Pancreas (tissue), 10 donors: ENCODE measurements at places on chromosomes 6 and 20.

- DNase-seq, result no peak
These were observed 123.5 kb downstream of the GRM4 start for GRCh38 chr6:34022250-34022872.

GRCh38 chr6:37373822-37374471 is 20.2 kb downstream of the RNF8 start:
- no peak for DNase-seq

- no peak for DNase-seq
These were observed 495.4 kb upstream of the MMS22L start for GRCh38 chr6:97778290-97779038.

DNA sequence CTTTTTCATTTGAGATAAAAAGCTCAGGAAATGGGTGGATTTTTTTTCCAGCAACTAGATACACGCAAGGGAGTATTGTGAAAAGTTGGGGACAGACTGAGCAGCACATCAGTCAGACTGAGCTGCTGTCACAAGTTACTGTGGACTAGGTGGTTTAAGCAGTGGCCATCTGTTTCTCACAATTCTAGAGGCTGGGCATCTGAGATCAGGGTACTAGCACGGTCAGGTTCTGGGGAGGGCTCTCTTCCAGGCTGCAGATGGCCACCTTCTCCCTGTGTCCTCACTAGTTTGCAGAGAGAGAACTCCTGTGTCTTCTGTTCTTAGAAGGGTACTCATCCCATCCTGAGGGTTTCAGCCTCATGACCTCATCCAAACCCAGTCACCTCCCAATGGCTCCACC is 178.3 kb downstream of the SYNDIG1 start:
- DNase-seq, result no peak

- DNase-seq, result no peak
These were observed 454.3 kb downstream of the BTBD3 start for GRCh38 chr20:12371990-12372389.

GRCh38 chr6:170189236-170189635 is 101.6 kb downstream of the DLL1 start:
- DNase-seq, result no peak

- DNase-seq, result no peak
These were observed 4.8 kb downstream of the PIM1 start for GRCh38 chr6:37174515-37175331.

- peak; percentile 22 for DNase-seq
These were observed 3.1 kb downstream of the JAG1 start for GRCh38 chr20:10670501-10671220.

DNA sequence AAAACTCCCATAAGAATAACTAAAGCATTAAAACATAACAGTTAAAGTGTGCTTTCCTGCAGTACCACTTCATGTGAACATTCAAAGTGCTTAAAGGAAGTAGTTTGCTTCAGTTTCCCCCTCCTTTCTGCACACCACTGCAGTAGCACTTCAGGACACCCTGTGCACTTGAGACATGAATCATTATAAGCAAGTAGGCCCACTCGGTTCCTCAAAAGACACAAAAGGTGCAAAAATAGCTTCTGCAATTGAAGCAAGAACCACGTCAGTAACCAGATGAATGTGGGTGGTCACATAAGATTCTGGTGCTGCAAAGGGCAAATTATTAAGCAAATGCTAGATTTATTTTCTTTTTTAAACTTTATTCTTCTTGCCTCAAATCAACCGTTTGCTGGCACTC is 160.6 kb downstream of the HIVEP2 start:
- no peak for DNase-seq

DNA sequence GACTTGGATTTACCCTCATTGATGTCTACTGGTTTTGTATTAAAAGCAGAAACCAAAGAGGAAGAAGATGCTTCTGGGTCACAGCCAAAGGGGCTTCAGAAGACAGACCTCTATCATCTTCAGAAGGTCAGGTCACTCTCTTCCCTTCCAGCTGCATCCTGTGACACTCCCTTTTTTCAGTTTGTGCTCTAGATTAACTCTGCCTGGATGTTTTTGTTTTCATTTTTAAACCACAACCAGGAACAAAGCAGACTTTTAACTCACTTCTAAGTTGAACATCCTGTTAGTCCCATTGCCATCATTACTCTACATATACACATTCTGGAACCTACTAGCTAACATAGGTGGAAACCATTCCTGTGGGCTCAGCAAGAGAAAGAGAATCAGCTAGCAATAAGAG is 45.2 kb downstream of the AKIRIN2 start:
- no peak for DNase-seq

- DNase-seq, result no peak
These were observed 360 bp downstream of the ANKRD60 start for GRCh38 chr20:58228103-58228483.

DNA sequence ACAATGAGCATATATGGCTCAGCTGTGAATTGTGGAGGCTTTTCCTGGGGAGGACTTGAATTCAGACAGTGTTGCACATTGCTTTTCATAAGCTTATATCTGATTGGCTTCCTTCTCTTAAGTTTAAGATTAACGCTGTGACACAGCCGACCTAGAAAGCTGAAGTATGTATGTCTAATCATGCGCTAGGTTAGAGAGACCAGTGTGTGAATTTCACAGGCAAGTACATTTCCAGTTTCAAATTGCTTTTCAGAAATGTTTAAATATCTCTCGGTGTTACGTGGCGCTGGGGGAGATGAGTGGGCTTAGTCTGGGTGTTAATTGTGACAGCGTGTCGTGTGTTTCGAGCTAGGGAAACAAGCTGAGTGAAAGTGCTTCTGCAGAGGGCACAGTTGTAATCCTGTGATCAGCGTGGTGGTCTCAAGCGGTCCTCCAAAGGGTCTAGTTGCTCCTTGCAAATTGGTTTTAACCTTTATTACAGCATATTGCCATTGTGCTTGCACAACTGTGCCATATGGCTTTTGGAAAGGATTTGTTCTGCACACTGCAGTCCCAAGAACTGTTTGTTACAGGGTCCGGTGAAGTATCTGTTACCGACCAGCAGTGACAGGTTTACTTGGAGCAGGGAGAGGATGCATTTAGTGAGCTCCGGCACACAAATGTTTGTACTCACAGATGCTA is 166.6 kb downstream of the SASH1 start:
- no peak for DNase-seq

DNA sequence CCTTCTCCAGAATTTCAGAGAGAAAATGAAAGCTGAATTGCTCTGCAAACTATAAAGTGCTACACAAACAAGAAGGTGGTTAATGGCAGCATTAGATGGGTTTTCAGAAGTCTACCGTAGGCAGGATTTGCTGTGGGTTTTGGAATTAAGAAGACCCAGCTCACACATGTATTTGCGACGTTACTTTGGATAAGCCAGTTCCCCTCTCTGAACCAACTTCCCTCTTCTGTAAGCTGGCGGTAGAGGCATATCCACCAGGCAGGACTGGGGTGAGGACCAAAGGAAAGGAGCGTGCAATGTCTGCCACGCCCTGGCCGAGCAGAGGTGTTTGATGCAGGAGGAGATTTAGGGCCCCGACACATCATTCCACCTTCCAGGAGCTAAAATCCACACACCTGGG is 6.9 kb downstream of the RSPO4 start:
- no peak for DNase-seq

DNA sequence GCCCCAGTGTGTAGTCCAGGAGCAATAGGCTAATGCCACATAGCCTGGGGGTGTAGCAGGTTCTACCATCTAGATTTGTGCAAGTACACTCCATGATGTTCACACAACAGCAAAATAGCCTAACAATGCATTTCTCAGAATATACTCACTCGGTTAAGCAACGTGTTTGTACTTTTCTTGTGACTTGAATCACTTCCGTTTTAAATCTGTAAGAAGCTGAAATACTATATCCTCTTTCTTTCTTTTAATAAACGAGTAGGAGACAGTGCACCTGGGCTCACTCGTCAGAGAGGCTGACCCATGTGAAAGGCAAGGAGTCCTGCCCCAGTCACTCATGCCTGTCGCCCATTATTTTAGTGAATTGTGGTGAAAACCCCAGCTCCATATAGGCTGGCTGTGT is 201.6 kb downstream of the FOXA2 start:
- no peak for DNase-seq

DNA sequence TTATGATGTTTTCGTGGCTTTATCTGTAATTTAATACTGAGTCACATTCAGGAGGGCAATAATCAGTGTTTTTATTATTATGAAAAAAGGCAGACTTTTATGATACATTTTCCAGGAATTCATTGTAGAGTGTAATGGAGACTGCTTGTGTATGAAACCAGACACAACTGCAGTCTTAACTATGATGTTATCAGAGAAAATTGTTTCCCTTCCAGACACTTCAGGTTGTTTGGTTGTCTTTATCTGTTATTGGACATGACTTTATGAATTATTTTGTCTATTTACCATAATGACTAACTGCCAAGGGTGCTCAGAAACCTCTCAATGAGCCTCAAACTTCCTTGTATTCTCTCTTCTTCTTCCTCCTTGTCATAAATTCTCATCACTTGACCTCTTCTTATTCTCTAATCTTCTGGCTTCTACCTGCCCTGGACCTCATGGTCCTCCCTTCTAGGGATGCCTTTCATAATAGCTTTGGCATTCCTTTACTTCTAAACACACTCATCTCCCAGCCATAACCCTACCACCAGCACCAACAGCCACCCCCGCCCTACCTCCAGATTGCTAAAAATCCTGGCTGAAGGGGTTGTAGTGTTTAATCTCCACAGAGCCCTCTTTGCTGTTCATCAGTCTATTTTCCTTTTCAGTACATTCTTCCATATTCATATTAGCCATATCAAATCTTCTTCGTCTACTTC is 492.5 kb downstream of the CDKAL1 start:
- no peak for DNase-seq

GRCh38 chr6:109257494-109257893 is 124.8 kb downstream of the CD164 start:
- no peak for DNase-seq

GRCh38 chr20:42701948-42702347 is 487.8 kb downstream of the PTPRT start:
- DNase-seq, result no peak

- no peak for DNase-seq
These were observed 52.3 kb upstream of the UTRN start for GRCh38 chr6:144232832-144233230.

- peak; percentile 28 for DNase-seq
These were observed 128.9 kb downstream of the BANF2 start for GRCh38 chr20:17828598-17829144.

DNA sequence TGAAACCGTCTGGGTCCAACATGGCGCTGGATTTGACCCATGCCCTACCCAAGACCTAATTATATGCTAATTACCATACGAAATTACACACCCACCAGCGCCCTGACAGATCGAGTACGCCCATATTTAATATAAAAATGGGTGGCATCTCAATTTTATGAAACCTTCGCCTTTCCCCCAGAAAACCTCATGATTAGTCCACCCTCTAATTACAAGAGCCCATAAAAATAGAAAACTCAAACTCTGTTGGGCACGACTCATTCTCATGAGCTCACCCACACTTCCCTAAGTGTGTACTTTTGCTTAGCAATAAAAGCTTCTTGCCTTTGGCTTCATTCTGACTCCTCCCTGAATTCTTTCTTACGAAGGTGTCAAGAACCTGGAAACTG is 136.4 kb downstream of the OR2B2 start:
- no peak for DNase-seq

GRCh38 chr20:47206962-47207641 is 149.4 kb downstream of the ZMYND8 start:
- no peak for DNase-seq

GRCh38 chr6:44842616-44843015 is 455.1 kb downstream of the CDC5L start:
- DNase-seq, result no peak

DNA sequence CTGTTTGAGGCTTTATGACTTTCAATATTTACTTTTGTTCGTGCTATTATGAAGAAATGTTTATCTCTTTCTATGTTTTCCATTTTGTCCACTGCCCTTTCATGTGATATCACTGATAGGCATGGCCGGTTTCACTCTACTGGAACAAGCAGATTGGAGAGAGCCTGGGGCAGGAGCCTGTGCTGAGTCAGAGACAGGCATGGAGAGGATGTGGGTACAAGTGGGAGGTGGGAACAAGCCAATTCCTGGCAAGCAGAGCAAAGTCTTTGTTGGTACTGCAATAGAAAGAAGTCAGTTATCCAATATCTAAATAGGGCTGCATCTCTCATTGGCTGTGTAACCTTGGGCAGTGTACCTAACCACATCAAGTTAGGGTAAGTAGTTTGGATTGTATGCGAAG is 545.6 kb upstream of the MAP3K7 start:
- DNase-seq, result no peak

GRCh38 chr6:89789980-89790379 is 29.6 kb downstream of the MDN1 start:
- no peak for DNase-seq

GRCh38 chr20:57126481-57127092 is 139.9 kb downstream of the BMP7 start:
- no peak for DNase-seq

DNA sequence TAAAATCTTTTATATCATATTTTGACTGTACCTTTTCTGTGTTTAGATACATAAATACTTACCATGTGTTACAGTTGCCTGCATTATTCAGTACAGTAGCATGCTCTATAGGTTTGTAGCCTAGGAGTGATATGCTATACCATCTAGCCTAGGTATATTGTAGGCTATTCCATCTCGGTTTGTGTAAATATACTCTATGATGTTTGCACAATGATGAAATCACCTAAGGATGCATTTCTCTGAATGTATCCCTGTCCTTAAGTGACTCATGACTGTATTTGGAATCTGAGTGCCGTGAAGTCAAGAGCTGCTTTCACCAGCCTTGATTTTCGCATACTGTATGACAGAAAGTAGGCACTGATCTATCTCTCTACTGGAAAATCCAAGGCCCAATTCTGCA is 129.9 kb downstream of the UTRN start:
- no peak for DNase-seq

GRCh38 chr6:64874776-64875175 is 832.2 kb downstream of the EYS start:
- DNase-seq, result no peak

GRCh38 chr6:136676075-136676474 is 116.2 kb downstream of the MAP3K5 start:
- no peak for DNase-seq

GRCh38 chr6:7901056-7901455 is 9.5 kb downstream of the TXNDC5 start:
- peak; percentile 40 for DNase-seq

DNA sequence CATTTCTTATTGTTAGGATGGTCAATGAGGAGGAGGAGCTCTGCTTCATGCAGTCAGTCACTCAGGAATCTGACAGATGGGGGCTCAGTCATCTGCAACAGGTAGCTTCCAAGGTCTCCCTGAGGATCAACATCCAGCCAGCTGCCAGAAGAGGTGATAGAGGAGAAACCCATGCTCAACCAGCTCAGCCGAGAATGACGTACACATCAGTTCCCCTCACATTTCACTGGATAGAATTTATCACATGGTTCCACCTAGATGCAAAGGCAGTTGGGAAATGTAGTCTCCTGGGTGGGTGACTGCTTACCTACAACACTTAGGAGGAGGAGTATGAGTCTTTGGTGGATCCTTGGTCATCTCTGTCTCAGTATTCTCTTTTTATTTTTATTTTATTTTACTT is 144.5 kb downstream of the CEBPB start:
- no peak for DNase-seq

DNA sequence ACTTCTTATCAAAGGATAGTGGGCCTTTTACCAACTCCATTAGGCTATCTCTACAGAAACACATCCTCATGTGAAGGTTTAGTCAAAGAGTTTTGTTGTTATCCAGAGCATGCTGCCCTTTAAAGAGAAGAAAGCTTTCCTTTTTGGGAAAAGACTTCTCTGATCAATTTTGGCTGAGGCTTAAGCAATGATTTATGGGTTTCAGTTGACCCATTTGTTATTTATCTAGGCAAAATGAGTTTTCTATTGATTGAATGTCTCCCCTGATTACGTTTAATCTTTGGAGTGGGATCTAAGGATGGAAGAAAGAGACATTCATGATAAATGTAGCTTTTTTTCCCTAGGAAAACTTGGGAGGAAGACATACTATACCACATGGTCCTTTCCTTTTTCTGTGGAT is 326.6 kb upstream of the JAG1 start:
- DNase-seq, result no peak
